ENCODE measurements at places on chromosomes 16 and 17.
A peak's percentile ranks its signal among the peaks of the same experiment; 100 is the strongest.

- no peak for DNase-seq
Measured at GRCh38 chr16:13994239-13995106, 74.5 kb downstream of the ERCC4 start.

DNA sequence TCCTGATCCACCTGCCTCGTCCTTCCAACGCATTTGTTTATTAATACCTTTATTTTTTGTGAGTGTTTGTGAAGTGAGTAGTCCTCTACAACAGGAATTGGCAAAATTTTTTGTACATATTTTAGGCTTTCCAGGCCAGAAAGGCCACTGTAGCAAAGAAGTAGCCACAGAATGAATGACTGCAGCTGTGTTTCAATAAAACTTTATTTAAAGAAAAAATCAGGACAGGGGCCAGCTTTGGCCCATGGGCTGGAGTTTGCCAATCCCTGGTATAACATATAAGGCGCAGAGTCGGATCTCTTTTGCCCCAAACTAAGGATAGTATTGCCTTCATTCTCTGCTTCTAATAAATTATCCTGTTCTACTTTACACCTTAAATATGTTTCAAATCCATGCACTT, 198.0 kb upstream of the COX10 start:
- DNase-seq, result no peak

- no peak for DNase-seq
Measured at GRCh38 chr16:71693164-71693563, 31.3 kb downstream of the PHLPP2 start.

DNA sequence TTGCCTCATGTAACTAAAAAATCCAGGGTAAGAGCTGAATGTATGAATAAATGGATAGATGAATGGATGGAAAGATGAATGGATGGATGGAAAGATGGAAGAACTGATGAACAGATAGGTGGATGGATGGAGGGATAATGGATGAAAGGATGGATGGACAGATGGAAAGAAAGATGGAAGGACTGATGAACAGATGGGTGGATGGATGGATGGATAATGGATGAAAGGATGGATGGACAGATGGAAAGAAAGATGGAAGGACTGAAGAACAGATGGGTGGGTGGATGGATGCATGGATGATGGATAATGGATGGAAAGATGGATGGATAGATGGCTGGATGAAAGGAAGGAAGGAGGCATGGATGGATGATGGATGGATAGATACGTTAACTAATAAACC, 11.9 kb downstream of the CHD9NB start:
- DNase-seq, result no peak

GRCh38 chr17:76547183-76547641, 7.4 kb downstream of the PRCD start:
- peak; percentile 39 for DNase-seq

DNA sequence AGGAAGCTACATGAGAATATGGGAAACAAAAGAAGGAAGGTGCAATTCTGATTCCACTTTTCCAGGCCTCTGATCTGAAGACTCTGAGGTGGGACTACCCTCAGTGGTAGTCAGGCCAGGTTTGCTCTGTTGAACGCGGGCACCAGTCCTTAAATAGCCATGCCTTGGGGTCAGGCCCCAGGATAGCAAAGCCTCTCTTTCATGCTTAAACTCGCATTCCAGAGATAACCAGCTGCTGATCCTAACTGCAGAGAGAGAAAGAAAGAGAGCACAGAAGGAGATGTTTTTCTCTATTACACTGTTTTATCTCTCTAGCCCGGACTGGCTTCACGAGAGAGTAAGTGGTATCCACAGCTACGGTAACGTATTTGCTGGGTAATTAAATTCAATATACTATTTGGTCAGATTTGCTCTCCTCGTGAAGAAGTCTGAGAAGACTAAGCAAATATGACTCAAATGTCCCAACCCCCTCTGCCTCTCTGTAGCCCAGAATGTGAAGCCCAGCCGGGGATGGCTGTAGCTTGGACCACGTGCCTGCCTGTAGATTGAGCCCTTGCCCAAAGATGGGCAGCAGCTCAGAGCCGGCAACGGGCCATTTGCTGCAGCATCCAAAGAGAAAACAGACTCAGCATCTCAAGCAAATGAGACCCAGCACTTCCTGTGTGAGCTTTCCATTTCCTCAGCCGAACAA, 122.2 kb downstream of the SMG6 start:
- no peak for DNase-seq

GRCh38 chr17:19703106-19703827, 13.1 kb downstream of the SLC47A2 start:
- peak; percentile 16 for DNase-seq

DNA sequence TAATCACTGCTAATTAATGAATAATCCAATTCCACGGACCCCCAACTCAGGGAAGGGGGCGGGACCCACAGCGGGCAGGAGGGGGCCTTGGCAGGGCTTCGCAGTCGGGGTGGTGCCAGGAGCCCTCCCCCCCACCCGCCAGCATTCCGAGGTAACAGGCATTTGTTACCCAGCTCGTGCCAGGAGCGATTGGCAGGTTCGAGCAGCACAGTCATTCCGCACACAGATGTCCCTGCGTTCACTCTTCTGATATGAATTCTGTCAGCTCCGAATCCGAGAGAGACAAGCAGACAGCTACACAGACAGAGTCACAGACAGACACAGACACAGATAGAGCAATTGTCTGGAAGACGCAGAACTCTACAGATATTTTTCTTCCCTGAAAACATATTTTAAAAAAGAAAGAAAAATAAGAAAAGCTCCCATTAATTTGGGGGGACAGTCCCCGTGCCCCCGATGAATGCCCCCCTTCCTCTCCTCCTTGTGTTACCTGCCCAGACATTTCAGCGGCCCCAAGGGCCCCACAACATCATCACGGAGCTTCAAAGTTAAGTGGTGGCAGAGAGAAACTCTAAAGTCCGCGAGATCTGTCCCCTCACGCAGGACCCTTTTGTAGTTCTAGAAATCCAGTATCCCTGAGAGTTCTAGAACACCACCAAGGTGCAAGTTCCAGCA, 10.2 kb downstream of the NEUROD2 start:
- no peak for DNase-seq

- DNase-seq, result no peak
Measured at GRCh38 chr17:74530831-74531150, 484 bp downstream of the CD300LB start.

DNA sequence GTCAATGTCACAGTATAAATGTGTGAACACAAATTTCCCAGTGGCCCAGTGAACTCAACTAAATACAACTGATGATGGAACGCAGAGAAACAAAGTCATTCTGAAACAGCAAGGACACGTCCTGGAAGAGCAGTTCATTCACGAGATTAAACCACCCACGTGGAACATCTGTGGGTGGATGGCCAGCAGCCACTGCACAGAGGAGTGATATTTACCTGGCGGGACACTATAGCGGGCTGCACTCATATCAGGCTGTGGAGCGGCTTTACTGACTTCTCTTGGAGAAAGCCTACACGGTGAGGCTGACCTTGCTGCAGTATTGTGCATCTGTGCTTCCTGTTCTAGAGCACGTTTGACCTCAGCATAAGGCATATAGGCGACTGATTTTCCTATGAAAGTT, 87.3 kb downstream of the TTC19 start:
- no peak for DNase-seq

DNA sequence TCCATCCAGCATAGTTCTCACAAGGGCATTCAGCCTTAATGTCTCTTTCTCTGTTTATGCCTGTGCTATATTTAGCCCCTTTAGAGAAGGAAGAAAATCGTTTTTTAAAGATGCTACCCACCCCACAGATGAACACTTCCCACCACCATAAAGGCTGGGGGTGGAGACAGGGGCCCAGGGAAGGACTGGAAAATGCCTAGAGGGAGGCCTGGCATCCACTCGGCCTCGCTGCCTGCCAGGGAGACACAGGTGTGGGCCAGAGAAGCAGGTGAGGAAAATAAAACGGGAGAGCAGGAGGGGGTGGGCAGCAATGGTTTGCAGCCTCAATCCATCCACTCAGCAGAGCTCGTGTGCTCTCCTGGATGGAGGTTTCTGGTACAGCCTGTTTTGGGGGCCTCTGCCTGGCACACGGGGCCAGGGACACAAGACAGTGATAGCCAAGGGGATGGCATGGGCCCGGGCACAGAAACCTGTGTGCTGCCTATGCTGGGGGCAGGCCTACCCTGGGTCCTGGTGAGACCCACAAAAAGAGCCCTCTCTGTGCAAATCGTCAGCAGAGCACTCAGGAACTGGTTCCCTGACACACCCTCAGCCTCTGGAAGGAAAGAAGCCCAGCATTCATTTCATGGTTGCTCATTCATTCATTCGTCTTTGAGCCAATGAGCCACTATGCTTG, 121.4 kb downstream of the C16orf78 start:
- DNase-seq, result no peak

GRCh38 chr16:79162977-79163376, 437.6 kb downstream of the MAF start:
- DNase-seq, result no peak

GRCh38 chr17:80968602-80969029, 23.0 kb upstream of the CHMP6 start:
- DNase-seq, result no peak
